NCI-H2107 (cell line): ENCODE measurements at places on chromosomes 1 and 21.

- no peak for DNase-seq
Measured at GRCh38 chr1:175612286-175612685, 131.1 kb downstream of the TNR start.

- DNase-seq = no peak
Measured at GRCh38 chr1:104878203-104878909, 1128.7 kb downstream of the AMY1C start.

- DNase-seq = no peak
Measured at GRCh38 chr1:187143783-187144182, 315.0 kb downstream of the PLA2G4A start.

DNA sequence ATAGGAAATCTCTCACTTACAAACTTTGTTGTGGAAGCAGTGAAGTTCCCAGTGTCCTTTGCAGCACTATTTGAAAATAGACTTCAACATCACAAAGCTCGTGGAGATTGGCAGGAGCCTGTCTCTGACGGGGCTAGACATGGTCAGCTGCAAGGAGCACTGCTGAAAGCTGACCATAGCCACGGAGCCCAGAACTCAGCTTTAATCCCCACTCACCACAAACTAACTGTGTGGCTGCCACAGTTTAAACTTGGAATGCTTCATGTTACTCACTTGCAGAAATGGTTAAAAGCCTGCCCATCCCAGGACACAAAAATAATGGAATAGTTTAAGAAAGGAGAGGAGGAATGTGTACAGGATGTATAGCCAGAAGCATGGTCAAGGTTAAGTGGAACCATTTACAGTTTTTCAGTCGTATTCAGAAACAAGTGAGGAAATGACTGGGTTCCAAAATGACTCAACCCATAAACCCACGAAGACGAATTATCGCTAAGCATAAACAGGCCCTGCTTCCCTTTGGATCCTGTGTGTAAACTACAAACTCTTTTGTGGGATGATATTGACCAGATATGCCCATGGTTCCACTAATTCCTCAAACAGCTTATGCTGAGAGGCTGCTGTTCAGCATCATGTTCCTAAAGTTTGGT is 18.2 kb downstream of the DNALI1 start:
- DNase-seq = no peak

DNA sequence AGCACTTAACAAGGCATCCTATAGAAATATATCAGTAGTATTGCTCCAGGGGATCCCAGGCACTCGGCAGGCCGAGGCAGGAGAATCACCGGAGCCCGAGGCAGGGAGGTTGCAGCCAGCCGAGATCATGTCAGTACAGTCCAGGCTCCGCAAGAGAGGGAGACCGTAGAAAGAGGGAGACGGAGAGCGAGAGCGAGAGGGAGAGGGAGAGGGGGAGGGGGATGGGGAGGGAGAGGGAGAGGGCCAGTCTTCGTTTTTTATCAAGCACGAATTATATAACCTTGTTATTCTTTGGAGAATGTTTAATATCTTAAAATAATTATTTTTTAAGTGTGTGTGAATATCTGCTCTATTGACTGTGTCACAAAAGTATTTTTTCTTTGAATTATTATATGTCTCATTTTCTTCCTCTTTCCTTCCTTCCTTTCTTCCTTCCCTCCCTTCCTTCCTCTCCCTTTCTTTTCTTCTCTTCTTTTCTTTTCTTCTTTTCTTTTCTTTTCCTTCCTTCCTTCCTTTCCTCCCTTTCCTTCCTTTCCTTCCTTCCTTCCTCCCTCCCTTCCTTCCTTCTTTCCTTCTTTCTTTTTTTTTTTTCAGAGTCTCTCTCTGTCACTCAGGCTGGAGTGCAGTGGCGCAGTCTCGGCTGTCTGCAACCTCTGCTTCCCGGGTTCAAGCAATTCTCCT is 233.7 kb downstream of the SRGAP2C start:
- DNase-seq = no peak

DNA sequence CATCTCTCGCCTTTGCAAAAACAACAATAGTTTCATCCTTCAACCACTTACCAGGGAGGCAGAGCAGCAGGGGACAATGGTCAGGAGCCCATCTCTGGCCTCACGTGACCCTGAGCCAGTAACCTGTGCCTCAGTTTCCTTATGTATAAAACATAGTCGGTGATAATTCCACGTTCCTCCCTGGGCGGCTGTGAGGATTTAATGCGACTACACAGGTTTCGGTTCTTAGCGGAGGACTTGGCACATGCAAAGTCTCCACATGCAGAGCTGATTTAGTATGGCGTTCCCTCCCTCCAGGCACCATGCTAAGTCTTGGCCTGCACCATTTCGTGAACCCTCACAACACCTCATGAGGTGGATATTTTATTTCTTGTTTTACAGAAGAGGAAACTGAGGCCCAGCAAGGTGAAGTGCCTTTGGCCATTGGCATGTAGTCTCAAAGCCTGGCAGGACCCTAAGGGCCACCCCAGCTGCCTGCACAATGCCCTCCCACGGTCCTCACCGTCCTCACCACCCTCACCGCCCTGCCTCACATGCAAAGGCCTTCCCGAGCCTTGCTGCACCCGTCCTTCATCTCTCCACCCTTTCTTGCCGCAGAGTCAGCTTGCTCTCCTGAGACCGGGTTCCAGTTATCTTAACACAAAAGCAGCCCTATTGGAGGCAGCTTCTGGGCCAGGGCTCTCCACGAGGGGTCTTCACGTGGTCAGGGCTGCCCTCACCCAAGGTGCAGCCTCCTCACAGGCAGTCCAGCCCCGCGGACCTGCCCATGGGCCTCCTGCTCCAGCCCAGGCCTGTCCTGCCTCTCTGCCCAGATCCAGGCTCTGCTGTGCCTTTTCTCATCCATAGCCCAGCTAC is 48.9 kb downstream of the SYF2 start:
- no peak for DNase-seq

DNA sequence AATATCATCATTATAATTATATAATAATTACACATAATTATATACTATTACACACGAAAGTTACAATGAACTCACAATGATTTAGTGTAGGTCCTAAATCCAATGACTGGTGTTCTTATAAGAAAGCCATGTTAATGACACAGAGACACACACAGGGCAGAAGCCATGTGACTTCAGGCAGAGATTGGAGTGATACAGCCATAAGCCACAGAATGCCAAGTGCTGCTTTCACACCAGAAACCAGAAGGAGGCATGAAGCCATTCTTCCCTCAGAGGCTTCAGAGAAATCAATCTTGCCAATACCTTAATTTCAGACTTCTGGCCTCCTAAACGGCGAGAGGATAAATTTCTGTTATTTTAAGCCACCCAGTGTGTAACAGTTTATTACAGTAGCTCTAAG is 147.4 kb upstream of the KRTAP19-8 start:
- no peak for DNase-seq

DNA sequence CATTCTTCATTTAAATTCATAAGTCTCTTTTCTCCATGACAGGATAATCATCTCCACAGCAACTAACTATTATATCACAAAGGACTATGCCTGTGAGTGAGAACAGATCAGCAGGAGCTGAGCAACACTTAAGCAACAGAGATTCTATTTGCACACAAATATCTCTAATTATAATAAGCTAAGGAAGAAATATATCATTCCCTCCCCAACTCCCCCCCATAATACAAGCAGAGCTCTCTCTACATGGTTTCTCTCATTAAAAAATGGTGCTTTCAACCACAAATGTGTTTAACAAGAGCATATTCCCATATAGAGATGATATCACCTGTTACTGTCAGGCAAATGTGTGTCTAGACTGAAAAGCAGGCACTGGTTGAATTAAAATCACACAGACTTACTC is 34.5 kb upstream of the NIBAN1 start:
- DNase-seq = no peak
